ENCODE measurements at places on chromosomes 6 and 20.

DNA sequence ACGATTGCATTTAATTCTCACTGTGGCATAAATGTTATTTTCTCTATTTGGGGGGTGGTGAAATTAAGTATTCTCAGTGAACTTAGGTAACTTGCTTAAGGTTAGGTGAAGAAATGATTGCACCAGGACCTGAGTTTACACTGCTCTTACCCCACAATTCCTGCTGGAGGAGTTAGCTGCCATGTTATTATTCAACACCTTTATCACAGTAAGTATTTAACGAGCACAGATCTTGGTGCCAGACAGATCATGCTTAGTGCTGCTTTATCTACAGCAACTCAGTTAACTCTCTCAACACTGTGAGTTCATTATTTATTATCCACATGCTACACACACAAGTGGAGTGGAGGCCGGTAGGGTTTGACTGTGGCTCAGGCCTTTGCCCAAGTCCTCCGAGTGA, 249.7 kb downstream of the TMEM242 start:
- no peak for DNase-seq

GRCh38 chr6:116649129-116649528, 19.4 kb downstream of the ZUP1 start:
- no peak for DNase-seq

DNA sequence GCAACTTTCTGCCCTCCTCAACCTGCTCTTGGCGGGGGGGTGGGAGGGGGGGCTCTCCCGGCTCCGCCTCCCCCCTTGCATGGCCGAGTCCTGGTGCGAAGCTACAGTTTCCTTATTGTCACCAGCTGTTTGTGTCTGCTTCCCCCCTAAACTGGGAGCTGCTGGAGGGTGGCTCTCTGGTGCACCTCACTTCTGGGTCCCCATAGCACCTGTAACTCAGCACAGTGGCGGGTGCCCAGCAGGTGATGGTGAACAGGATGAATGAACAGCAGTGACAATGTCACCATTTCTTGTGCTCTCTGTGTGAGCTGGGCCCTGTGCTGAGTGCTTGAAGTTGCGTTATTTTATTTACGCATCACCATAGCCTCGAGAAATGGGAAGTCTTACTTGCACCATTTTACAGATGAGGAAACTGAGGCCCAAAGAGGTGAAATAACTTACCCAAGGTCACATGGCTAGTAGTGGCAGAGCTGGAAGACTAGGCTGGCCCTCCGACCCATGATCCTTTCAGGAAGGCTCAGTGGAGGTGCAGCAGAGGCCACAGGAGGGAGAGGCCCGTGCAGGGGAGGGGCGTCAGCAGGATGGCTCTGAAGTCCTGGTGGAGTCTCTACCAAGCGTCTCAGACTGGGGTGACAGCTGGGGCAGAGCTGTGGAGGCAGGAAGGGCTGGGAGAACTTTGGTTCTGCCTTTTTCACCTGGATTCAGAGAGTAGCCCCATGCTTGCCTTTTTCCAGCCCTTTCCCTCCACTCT, 41.8 kb downstream of the SRC start:
- DNase-seq, result no peak

DNA sequence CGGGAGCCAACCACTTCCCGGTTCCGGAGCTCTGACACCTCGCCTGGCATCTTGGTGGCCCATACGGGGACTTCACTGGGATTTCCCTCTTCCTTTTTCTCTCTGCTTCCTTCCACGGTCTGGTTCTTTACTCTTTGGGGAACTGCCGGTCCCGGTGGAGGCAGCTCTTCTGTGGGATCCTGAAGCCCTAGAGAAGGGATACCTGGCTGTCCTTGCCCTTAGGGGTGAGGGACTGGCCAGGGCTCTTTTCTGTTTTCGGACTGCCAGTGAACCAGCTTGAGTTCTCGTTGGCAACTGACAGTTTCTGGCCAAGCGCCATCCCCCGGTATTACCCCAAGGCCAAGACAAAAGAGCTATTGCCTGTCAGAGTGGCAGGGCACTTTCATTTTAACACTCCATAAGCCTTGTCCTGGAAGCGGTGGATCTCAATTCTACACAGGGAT, 880 bp upstream of the CPXM1 start:
- no peak for DNase-seq

Measured in NK-92 treated with Interleukin-12 subunit alpha and Interleukin-12 subunit beta, amount 100 ng/mL, for 24 hours (cell line).